RCC 7860 (cell line): ENCODE measurements at places on chromosomes 4 and X.
A peak's percentile ranks its signal among the peaks of the same experiment; 100 is the strongest.

- no peak for DNase-seq
These were observed 49.9 kb downstream of the APBB2 start for GRCh38 chr4:41164405-41164804.

GRCh38 chr4:129167640-129168260 lies 71.8 kb downstream of the C4orf33 start:
- DNase-seq, result no peak

- DNase-seq, result no peak
These were observed 173.7 kb downstream of the CENPC start for GRCh38 chr4:67371615-67372014.

GRCh38 chrX:103624111-103624510 lies 4.7 kb upstream of the TCEAL1 start:
- no peak for DNase-seq

DNA sequence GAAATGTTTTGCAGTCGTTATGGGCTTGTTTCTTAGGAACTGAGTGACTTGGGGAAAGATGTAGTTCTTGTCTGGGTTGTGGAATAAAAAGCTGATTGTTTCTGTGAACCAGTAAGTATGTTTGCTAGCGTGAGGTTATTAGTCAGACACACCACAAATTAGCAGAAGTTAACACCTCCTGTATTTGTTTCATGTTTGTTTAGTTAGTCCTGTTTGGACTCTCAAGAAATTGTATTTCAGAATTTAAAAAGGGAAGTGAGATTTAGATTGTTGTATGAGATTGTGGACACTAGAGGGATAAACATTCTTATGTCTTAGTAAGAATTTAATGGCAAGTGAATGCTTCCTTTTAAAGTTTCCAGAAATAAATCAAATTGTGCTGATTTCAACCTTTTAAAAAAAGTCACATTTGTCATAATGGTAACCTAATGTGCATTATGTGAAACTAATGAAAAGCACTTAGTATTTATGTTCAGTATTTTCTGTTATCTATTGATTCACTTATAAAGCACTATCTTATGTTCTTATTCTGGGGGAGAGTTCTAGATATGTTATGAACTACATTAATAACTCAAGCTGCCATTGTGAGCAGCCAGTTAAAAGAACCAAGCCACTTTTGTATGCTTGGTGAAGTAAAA lies 25.6 kb downstream of the ATP10D start:
- DNase-seq, result no peak

DNA sequence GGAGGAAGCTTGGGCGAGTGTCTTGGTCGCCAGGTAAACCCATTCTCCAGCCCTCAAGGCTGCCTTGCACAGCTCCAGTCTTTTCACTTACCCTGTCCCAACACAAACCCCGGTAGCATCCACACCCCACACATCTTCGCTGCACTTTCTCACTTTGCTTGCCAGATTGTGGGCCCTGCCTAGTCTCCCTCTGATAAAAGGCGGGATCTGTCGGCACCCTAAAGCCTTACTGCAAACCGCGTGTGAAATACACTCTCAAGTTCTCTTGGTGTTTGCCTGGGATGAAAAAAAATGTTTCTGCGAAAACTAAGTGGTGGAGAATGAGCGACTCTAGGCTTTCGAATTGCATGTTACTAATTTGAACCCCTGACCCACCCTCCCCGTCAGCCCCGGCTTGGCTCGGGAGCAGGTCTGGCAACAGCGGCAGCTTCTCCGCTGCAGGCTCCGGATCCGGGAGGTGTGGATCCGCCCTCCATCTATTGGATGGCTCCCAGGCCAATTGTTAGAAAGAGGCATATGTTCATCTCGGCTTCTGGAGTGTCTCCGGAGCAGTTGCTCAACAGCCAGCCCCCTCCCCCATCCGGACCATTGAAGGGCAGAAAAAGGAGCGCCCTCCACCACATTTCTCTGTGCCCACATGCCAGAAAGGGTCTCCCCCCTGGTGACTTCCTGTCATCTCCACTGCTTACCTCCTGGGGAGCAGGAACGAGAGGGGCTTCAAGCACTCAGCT lies 3.0 kb upstream of the CITED1 start:
- no peak for DNase-seq

DNA sequence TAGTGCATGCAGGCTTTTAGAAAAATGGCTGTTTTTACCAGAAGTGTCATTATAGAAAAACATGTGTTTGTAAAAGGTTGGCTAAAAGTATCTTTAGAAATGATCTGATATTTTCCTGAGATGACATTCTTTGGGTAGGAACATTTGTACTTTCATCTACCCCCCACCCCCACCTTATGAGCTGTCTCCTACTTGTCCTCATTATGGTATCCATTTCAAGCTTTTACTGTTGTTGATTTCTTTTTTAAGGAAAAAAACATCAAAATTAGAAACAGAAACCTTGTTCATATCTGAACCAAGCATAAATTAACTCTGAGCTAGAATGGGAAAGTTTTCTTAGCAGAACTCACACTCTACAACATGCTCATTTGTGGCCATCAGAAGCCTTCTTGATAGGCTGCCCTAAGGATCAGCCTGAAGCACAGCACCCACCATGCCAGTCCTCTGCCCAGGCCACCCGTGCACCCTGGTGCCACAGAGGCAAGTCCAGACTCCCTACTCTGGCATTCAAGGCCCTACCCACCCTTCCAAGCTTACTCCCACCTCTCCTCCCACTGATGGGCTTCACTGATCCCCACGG lies 49.4 kb downstream of the NSG1 start:
- no peak for DNase-seq

DNA sequence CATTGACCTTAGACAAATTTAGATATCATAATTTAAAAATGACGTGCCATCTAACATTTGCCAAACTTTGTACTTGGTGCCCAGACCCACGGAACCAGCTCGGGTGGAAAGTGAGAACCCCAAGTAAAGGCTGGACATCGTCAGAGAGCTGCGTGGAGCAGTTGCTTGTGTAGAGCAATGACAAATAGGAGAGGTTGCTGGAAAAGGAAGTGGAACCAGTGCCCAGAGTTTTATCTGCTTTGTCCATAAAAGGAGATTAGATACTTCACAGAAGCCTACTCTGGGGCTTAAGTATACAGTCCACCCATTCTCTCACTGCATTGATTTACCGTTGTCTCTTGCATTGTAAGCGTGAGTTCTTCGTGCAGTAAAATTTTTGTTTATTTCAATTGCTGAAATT lies 5.4 kb upstream of the TBC1D1 start:
- DNase-seq, result no peak

- no peak for DNase-seq
These were observed 47.2 kb downstream of the DMP1 start for GRCh38 chr4:87697272-87697671.

GRCh38 chrX:45769761-45770582 lies 569.3 kb upstream of the DIPK2B start:
- peak; percentile 94 for DNase-seq

DNA sequence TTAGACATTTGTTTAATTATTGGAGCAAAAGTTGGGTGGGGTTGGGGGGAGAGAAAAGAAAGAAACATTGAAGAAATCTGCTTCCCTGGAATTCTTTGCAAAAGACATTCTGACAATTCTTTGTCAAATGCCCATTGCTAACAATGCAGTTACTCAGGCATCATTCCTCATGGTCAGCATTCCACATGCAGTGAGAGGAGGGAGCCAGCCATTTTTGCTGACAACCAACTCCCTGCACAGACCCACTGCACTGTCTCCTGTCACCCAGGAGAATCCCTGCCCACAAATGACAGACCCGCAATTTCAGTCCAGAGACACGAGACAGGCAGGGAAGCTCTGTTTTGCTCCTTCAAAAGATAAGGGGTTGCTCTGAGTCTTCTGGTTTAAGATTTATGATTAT lies 985.1 kb upstream of the SLIT2 start:
- no peak for DNase-seq

DNA sequence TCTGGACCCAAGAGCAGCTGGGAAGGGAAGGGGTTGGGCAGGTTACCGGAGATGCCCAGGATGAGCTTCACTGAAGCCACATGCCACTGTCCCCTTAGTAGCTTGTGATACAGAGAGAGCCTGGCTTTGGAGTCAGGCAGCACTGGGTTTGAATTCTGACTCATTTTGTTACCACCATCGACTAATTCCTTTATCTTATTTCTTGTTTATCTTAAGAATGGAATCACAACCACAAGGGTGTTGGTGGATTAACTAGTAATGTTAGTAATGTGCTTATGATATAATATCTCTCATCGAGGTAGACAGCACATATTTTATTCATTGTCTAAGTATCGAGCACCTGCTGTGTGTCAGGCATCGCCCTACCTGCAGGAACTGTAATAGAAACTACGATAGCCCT lies 17.7 kb upstream of the STX18 start:
- no peak for DNase-seq
